Osteoblast (primary cell): ENCODE measurements at places on chromosomes 3 and 15. TPM values are rescaled to one million over a fixed set of nuclear protein-coding genes. Genes with fewer than 3 reads are reported as not detected.

CFAP100 gene
- total RNA-seq = not detected in 2 replicates

SI gene
- not detected in 2 replicates for total RNA-seq

HHATL gene
- total RNA-seq = not detected in 2 replicates

ZNF619 gene
- total RNA-seq = 6.5 and 8.5 TPM in 2 replicates

CPLX3 gene
- not detected in 2 replicates for total RNA-seq

PPARG gene
- 7.2 and 9.4 TPM in 2 replicates for total RNA-seq

GOLGA8J gene
- 0.29 TPM in 1 of 2 replicates, not detected in the other for total RNA-seq

THBS1 gene
- 6,477 and 8,941 TPM in 2 replicates for total RNA-seq

GASK1A gene
- total RNA-seq = 0.72 and 0.88 TPM in 2 replicates
